ENCODE measurements at places on chromosomes 4 and X.
A peak's percentile ranks its signal among the peaks of the same experiment; 100 is the strongest.

DNA sequence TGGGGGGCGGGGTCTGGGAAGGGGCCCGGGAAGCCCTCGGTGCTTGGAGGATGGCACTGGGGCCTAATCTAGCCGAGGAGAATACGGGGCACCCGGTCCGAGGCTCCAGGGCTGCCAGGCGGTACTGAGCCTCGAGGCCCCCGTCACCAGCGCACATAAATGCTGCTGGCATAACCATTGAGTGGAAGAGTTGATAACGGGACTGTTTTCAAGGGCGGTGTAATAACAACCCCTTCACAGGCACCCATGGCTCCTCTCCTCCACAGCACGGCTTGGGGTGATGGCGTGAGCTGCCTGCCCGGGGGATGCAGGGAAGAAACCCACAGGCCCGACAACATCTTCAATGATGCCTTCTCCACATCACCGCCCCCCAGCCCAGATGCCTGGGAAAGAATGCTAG lies 130.7 kb downstream of the FAM53A start:
- DNase-seq: no peak

- peak; percentile 63 for DNase-seq
Measured at GRCh38 chrX:30713061-30713525, 59.9 kb downstream of the GK start.

GRCh38 chrX:65932173-65933084 lies 107.5 kb downstream of the VSIG4 start:
- DNase-seq: peak; percentile 47

DNA sequence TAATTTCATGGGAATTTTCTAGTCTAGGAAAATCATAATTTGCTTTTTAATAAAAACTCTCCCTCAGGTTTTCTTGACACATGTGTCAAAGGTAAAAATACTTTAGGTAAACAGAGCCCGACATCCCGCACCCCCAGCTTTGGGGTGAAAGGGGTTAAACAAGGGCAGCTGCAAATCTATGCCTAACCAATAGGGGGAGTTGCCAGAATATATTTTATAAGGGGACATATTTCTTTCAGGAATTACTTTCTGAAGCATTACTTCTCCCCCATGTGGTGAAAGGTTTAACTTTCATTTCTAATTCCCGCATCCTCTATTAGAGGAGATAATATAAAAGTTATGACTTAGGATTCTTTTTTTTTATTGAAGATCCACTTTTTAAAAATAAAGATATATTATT lies 53.9 kb upstream of the HEPH start:
- DNase-seq: peak; percentile 12

DNA sequence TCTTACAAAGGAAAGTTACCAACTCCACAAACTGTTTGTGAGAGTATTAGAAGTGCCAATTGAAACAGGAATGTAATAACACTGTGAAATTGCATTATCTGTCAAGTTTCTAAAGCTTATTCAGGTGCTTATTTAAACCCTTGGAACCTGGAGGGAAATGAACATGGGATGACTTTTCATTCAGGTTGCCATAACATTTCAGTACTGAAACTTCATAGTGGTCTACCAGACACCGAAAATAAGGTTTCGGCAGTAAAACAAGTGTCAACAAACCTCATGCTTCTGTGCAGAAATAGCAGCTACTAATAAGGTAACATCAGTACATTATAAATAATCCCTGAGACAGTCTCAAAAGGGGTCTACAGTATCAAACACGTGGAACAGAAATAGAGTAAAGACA lies 890.7 kb upstream of the INTU start:
- DNase-seq: no peak

DNA sequence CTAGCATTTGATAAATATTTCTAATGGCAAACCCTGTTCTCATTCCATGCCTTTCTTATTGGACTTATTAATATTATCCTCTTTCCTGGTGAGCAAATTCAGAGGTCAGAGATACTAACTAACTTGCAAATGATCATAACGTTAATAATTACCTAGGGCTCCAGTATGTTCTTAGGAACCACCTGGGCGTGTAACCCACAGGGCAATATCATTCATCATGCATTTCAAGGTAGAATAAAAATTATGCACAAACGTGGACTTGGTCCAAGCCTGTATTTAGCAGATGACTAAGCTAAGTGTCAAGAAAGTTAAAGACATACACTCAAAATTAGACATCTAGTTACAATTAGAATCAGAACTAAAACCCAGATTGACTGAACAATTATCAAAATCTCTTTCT lies 850.1 kb downstream of the TRIML1 start:
- DNase-seq: no peak

DNA sequence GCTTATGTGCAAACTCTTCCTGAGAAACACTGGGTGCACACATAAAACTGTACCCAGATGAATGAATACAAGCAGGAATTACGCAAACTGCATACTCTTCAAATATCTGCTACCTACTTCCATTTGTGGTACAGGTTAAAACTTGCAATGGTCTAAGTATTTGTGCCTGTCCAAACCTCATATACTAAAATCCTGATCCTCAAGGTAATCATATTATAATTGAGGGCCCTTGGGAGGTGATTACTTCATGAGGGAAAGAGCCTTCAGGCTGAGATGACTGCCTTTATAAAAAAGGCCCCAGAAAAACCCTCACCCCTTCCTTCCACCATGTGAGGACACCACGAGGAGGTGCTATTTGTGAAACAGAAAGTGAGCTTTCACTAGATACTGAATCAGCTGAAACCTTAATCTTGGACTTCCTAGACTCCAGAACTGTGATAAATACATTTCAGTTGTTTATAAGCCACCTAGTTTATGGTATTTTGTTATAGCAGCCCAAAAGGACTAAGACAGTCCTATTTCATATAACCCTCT lies 1977.2 kb downstream of the PCDH7 start:
- DNase-seq: no peak

- no peak for DNase-seq
Measured at GRCh38 chr4:137180349-137180748, 351.9 kb downstream of the PCDH18 start.

DNA sequence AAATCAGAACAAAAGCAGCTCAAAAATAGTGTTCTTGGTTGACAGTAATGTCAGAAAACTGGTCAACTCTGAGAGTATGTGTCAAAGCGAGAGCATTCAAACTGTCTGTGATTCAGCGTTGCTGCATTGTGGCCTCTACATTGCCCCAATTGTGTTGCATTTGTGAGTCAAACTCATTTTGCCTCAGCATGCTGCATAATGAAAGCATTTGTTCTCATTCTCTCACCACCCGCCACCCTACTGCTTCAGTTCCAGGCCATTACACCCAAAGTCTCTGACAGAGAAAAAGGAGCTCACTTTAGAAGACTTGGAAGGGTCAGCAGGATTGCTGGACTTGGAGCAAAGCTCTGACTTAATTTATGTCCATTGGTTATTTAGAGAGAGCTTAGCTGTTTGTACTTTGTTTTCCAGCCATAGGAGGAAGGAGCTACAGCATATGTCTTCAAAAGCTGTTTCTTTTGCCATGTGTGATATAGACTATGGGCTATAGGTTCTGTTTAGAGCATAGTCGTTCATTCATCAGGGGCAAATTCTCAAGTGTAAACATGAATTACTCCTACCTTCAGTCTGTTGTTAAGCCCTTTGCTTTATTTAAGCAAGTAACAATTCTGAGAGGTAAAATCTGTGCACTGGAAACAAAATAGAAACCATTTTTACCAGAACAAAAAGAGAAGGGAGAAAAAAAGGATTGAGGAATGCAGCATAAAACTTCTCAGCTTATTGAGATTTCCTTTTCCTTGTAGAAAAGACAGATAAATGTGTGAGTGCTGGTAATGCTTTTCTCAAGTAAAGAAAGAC lies 153.4 kb upstream of the ANK2 start:
- peak; percentile 11 for DNase-seq

DNA sequence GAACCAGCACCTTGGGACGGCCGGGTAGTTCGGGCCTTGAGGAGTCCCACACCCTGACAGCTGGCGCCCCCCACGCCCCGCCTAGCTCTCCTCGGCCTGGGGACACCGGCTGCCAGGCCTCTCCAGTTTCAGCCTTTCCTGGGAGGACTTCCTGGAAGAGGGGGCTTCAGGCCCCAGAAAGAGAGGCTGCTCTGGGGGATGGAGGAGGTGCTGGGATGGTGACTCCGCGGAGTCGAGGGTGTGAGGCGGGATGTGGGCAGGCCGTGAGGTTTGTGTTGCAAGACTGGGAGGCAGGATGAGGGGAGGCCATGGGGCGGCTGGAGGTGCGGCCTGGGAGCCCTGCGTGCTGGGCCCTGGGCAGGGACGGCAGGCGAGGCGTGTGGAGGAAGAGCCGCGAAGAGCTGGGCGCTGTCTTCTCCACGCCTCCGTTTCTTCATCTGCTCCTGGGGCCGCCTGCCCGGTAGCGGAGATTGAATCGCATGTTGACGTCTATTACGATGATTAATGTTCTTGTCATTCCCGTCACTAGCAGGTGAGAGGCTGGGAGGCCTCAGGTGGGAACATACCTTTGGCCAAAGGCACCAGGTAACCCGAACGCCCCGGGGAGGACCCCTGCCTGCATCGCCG lies 918 bp upstream of the FGFRL1 start:
- peak; percentile 81 for DNase-seq

DNA sequence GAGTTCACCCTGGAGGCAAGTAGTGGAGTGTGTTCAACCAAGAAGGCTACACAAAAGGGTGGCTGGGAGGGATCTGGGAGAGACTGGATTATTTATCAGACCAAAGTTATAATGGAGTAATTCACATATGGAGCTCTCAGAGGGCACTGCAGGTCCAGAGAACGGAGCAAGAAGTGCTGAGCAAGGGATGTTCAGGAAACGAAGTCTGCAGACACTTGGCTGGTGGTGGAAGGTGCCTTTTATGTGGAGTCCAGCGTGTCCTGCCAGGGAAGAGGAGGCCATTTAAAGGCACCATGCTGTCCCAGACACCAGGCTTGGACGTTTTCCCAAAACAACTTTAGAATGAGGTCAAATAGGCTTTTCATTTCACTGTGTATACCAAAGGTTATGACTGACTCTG lies 130.1 kb downstream of the CEP135 start:
- DNase-seq: no peak

DNA sequence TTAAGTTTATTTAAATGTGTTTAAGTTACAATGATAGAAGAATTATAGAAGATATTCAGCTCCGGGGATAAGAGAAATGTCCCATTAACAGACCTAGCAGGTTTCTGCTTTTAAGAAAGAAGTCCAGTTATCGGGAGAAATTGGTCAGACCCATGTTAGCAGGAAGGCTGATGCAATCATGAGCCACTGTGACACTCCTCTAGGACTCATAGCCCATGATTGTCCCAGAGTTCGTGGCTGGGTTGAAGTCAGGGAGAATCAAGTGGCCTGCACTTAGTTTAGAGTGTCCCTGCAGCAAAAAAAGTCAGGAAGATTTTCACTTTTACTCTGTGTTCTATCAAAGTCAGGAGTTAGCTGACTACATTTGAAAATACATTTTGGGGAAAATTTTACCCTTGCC lies 72.0 kb downstream of the TMEM144 start:
- no peak for DNase-seq

GRCh38 chrX:150899191-150899757 lies 806 bp upstream of the CD99L2 start:
- DNase-seq: peak; percentile 18

- DNase-seq: no peak
Measured at GRCh38 chr4:22014222-22014741, 65.7 kb upstream of the KCNIP4 start.

GRCh38 chrX:29858714-29859113 lies 356.6 kb upstream of the MAGEB2 start:
- DNase-seq: no peak

DNA sequence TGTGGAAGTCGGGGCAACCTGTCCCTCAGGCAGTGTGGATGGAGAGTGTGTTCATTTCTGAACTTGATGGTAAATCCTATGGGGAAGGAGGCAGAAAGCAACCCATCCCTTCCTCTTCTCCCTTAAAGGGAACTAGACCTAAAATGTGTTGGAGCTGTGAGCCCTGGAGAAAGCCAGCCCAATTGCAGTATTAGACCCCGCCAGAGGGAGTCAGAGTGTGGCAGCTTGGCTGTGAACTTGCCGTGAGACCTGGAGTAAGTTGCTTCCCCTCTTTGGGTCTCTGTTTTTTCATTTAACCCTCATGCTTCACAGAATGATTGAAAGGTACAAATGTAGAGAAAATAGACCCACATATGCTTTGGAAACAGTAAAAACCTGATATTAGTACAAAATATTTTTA lies 108.7 kb upstream of the PAK3 start:
- no peak for DNase-seq

- no peak for DNase-seq
Measured at GRCh38 chr4:813900-814299, 12.0 kb downstream of the CPLX1 start.

- DNase-seq: no peak
Measured at GRCh38 chrX:71534773-71535544, 2.1 kb downstream of the OGT start.

GRCh38 chrX:17020356-17020755 lies 73.9 kb downstream of the REPS2 start:
- no peak for DNase-seq

GRCh38 chr4:123449780-123450179 lies 53.2 kb downstream of the SPRY1 start:
- DNase-seq: no peak

DNA sequence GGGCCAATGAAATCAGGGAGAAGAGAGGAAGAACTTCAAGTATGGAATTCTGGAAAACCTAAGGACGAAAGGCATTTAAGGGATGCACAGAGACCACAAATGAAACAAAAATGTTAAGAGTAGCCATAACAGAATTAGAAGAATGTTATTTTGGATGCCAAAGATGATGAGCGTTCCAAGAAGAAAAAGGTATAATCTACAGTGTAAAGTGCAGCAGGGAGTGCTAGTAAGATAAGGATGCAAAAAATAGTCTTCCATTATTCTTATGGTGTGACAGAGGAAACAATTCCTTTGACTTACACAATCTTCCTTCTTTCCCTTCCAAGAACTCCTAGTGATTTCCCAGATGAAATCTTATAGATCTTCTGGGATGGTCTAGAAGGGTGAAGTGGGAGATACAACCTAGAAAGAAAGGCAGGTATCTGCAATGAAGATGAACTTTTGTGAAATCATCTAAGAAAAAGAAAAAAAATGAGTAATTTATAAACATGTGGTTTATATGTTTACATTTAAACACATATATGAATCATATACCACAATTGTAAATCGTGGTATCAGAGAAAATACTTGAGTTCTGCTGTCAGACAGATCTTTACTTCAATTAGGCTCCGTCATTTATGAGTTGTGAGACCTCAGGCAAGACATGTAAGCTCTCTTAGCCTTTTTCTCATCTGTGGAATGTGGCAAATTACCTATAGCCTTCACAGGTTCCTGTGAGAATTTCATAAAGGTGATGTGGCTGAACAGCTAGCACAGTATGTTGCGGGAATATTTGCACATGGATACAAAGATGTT lies 8.1 kb downstream of the MORF4L2 start:
- DNase-seq: no peak
